Adrenal gland (tissue), 19 donors: ENCODE measurements at places on chromosomes 7 and 10. TPM values are rescaled to one million over a fixed set of nuclear protein-coding genes. Genes with fewer than 3 reads are reported as not detected.

GRCh38 chr10:45444022-45444421 lies 70.0 kb downstream of the ALOX5 start:
- H3K4me1 ChIP-seq: no peaks in the 10 kb centered on the region
- DNase-seq: no peak
- no peaks in the 10 kb centered on the region for H3K27me3 ChIP-seq
- no peaks in the 10 kb centered on the region for H3K36me3 ChIP-seq
- H3K4me3 ChIP-seq: no peak overlapping the region
- no peak overlapping the region for H3K27ac ChIP-seq

DNA sequence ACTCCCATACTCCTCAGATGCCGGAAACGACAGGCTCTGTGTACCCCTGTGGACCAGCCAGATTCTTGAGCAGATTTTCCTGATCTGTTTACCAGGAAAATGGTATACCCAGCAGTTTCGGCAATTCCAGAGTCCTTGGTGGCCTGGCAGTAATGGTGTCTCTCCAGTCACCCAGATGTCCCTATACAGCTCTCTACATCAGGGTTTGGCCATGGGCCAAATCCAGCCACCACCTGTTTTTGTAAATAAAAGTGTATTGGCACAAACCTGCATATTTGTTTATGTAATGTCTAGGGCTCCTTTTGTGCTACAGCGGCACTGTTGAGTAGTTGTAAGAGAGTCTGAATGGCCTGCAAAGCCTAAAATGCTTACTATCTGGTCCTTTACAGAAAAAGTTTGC lies 491.3 kb downstream of the RPS24 start:
- DNase-seq: no peak
- H3K4me3 ChIP-seq: no peak overlapping the region
- H3K36me3 ChIP-seq: no peaks in the 10 kb centered on the region
- no peak overlapping the region for H3K27ac ChIP-seq
- H3K4me1 ChIP-seq: no peaks in the 10 kb centered on the region

- H3K27ac ChIP-seq: no peak overlapping the region
- no peak for DNase-seq
- H3K4me3 ChIP-seq: no peak overlapping the region
- H3K4me1 ChIP-seq: no peaks in the 10 kb centered on the region
- H3K36me3 ChIP-seq: no peaks in the 10 kb centered on the region
- no peaks in the 10 kb centered on the region for H3K27me3 ChIP-seq
Observed at GRCh38 chr10:65838811-65839210, 1087.0 kb upstream of the LRRTM3 start.

GRCh38 chr7:36986948-36987724 lies 262.8 kb upstream of the AOAH start:
- DNase-seq: peak; percentile 48
- H3K27me3 ChIP-seq: no peaks in the 10 kb centered on the region
- no peaks in the 10 kb centered on the region for H3K4me1 ChIP-seq
- H3K36me3 ChIP-seq: no peaks in the 10 kb centered on the region

- no peaks in the 10 kb centered on the region for H3K4me1 ChIP-seq
- peak; percentile 97 for DNase-seq
- peak within 1 kb of the TSS; percentile 95 for H3K27ac ChIP-seq
- H3K36me3 ChIP-seq: peaks cover 19% of the 10 kb centered on the region
Observed at GRCh38 chr10:75401569-75402485, at the start of gene ZNF503. ZNF503 (minus strand) TSS chr10:75401764; CDS start chr10:75401419, 345 bp downstream.

DNA sequence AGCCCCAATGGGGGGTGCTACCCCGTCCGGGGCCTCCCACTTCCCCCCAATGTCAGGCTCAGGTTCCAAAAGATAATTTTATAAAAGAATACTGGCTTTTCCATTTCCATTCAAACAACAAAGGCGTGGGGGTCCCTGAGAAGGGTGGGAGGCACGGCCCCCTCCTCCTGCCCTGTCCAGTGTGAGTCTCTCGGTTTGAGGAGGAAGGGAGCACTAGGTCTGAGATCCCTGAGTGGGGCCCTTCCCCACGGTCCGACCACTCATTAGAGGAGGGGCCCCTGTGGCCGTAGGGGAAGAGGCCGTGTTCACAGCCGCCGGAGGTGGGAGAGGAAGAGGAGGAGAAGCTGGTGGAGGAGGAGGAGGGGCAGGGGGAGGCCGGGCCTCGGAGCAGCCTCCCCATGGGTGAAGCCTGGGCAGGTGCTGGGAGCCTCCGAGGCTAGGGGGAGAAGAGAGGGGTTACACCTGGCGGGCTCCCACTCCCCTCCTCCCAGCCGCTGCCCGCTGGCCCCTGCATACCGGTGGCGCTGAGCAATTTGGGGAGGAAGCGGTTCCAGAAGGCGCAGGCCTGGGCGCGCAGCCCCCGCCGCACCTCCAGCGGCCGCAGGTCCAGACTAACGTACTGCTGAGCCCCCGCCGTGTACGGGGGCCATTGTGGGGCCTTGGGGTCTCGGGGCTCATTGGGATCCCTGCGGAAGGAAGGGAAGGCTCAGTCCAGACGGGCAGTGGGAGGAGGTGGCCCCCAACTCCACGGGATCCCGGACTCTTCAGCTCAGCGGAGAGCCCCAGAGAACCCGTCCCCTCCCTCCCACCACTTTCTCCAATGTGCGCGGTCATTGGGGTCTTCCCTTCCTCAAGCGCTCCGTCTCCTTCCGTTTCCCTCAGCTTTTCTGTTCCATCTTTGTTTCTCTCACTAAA lies 1.4 kb upstream of the UFSP1 start:
- peak overlapping the region; percentile 94 for H3K27ac ChIP-seq
- no peak overlapping the region for H3K4me3 ChIP-seq
- H3K36me3 ChIP-seq: no peaks in the 10 kb centered on the region
- H3K4me1 ChIP-seq: peaks cover 24% of the 10 kb centered on the region

GRCh38 chr7:122577449-122578003 lies 121.4 kb downstream of the RNF133 start:
- H3K4me3 ChIP-seq: no peak overlapping the region
- no peak for DNase-seq
- H3K27ac ChIP-seq: no peak overlapping the region
- H3K36me3 ChIP-seq: no peaks in the 10 kb centered on the region
- no peaks in the 10 kb centered on the region for H3K27me3 ChIP-seq
- no peaks in the 10 kb centered on the region for H3K4me1 ChIP-seq

MBL2 gene
- not detected for total RNA-seq

ELN gene
- 25.6 TPM for total RNA-seq

CCL26 gene
- 1.6 TPM for total RNA-seq
